ENCODE measurements at places on chromosomes 16 and 17. TPM values are rescaled to one million over a fixed set of nuclear protein-coding genes. Genes with fewer than 3 reads are reported as not detected.
A peak's percentile ranks its signal among the peaks of the same experiment; 100 is the strongest.

Gene PLK1
- 87.9 TPM for total RNA-seq

Gene SMTNL2
- not detected for total RNA-seq

DNA sequence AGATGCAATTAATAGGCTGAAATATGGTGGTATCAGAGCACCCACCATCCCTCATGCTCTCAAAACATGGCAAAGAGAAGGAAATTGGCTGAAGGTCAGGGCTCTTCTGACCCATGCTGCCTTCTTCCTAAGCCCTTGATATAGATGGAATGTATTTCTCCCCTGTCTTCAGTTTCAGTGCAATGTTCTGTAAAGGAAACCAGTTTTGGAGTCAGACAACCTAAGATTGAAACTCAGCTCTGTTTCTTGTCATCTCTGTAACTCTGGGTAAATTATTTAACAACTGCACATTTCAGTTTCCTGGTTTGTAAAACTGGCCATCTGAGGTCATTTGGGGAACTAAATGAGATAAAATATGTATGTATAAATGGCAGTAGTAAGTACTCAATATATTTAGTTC lies 243.9 kb downstream of the CA10 start:
- DNase-seq, result no peak

DNA sequence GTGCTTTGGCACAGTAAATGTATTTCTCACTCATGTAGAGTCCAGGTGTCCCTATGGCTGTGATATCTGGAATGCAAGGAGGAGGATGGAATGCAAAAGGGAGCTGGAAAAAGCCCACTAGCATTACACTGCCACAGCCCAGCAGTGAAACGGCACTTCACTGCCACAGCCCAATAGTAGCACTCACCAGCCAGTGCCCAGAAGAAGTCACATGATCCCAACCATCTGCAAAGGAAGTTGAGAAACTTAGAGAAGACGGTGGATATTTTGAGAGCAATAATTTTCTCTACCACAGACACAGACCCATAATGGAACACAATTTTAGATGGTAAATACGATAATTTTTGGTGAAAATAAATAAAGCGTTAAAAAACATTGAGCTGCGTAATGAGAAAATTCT lies 51.8 kb downstream of the C16orf82 start:
- DNase-seq, result no peak

- DNase-seq, result peak; percentile 21
These were observed 85.0 kb downstream of the NOG start for GRCh38 chr17:56678249-56679114.

DNA sequence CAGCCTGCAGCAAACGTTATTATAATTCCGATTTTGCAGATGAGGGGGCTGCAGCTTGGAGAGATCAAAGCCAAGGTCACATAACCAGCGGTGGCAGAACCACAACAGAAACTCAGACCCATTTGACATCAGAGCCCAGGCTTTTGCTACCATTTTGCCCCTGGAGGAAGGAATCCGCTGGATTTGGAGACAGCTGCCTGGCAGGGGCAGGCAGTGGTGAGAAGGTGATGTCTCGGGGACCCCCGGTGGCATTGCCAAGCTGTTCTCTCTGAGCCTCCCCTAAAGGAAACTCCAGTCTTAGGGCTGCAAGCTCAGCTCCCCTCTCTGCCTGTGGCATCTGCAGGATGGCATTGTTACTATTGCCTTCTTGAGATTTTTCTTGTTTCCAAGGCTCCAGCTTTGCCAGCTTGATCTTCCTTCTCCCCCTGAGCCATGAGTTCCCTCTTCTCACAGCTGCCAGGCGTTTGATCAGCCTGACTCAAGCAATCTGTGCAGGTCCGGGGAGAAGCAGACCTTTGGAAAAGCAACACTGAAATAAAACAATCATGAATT lies 40.8 kb downstream of the AIPL1 start:
- no peak for DNase-seq

- DNase-seq, result no peak
These were observed 10.7 kb downstream of the TAOK1 start for GRCh38 chr17:29400818-29401217.

GRCh38 chr16:89332902-89333245 lies 115.4 kb downstream of the ZNF778 start:
- no peak for DNase-seq

- no peak for DNase-seq
These were observed 41.5 kb downstream of the RPTOR start for GRCh38 chr17:80585890-80586845.
